Epithelial cell of esophagus (primary cell): ENCODE measurements at places on chromosomes 4 and X.

- DNase-seq = no peak
Observed at GRCh38 chr4:187795737-187796136, 199.8 kb upstream of the ZFP42 start.

DNA sequence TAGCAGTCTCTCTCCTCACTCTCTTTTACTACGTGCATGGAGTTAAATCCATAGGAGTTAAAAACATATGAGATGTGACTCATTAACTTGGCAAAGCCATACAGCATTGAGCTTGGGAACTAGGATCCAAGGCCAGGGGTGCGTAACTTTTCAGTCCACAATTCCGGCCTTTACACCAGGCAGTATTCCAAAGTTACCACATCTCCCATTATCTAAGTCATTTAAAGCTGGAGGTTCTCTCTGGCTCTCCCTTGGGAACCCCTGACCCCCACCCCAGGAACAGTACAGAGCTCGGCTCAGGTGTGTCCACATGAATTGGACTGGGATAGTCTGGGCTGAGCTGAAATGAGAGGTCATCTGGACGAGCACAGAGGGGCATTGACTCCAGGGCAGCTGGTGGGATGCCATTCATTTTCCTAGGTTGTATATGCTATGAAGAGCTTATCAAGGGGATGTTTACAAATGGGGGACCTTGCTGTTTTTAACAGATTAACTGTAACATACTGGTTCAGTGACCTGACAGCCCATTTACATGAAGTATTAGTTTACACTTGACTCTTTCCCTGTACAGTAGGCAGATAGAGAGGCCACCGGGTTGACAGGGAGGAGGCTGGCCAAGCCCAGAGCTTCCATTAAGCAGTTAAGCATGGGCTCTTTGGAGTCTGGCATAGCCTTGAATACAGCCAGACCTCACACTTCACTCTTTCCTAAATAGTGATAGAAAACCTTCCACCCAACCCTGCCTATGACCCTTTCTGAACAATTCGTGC lies 128.8 kb downstream of the RAB28 start:
- DNase-seq = no peak

GRCh38 chr4:1408418-1408817 lies 2.2 kb upstream of the NKX1-1 start:
- DNase-seq = no peak

- DNase-seq = no peak
Observed at GRCh38 chrX:110120025-110120424, 117.1 kb downstream of the TMEM164 start.

DNA sequence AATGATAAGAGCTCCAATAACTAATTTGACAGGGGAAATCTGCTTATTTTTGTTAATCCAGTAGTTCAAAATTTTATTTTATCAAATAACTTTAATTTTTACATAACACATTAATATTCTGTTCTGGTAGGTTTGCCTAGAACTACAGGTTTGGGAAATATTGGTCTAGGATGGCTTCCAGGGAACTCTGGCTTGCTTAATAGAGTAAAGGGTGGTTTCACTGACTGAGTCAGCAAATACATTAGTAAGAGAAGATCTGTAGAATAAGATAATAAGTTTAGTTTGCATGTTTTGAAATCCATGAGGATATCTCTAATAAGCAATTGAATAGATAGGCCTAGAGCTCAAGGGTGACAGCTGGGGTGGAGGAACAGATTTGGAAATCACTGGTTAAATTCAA lies 500.7 kb downstream of the ZNF674 start:
- peak; percentile 48 for DNase-seq

GRCh38 chr4:7322166-7322991 lies 112.4 kb downstream of the PSAPL1 start:
- no peak for DNase-seq

DNA sequence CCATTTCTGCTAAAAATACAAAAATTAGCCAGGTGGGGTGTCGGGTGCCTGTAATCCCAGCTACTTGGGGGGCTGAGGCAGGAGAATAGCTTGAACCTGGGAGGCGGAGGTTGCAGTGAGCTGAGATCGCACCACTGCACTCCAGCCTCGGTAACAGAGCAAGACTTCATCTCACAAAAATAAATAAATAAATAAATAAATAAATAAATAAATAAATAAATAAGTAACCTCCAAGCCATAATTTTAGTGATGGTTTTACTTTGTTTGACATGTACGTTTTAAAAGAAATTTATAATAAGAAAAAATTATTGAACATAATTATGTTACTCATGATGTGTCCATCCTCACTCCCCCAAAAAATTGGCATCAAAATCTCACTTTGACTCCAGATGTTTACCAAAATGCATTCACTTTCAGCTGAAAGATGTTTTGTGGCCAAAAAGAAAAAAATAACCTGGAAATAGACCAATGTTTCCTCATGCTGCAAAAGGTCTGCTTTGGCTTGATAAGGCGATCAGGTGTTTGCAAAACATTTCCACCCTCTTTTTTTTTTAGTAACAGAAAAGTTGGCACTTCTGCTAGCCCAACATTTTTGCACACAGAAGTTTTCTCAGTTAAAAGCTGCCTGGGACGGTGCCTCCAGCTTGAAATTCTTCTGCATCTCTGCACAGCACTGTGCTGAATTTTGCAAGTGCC lies 42.2 kb upstream of the DHRSX start:
- DNase-seq = no peak

GRCh38 chr4:146762016-146762415 lies 123.3 kb downstream of the POU4F2 start:
- DNase-seq = no peak

- no peak for DNase-seq
Observed at GRCh38 chrX:23246001-23246400, 88.6 kb upstream of the PTCHD1 start.

DNA sequence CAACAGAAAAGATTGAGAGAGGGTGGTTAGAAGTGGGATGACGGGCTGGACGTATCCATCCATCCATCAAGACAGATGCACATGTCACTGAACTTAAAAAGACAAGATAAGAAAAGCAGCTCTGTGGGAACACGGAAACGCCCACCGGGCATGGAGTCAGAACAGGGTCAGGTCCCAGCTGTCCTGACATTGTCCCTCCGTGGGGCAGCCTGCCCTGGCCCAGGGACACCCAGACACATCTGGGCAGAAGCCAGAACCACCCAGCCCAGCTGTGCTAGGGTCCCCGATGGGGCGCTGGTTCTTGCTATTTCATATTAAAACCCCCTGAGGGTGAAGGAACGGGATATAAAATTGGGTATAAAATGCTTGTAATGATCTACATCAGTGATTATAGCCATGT lies 88.5 kb downstream of the PPP2R2C start:
- DNase-seq = no peak

DNA sequence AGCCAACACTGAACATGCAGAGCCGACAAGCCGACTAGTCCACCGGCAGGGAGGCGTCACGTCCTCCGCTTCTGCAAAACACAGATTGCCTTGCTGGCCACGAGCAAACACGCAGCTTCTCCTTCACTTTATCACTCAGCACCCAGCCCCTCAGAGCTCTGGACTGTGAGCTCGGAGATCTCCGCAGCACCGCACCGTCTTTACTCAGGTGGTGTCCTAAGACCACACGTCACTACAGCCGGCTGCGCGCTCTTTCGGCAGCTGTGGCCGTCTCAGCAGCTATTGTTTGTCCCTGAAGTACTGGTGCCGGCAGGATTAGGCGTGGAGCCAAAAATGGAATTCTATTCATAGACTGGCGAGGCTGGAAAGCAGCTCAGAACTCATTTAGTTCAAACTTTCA lies 72.0 kb downstream of the FAT1 start:
- peak; percentile 52 for DNase-seq
